CD4-positive, alpha-beta T cell treated with Interleukin-1 beta for 1 hour (primary cell): ENCODE measurements at places on chromosomes 2 and 18.

- no peak for DNase-seq
Observed at GRCh38 chr2:234429265-234429664, 67.6 kb downstream of the ARL4C start.

DNA sequence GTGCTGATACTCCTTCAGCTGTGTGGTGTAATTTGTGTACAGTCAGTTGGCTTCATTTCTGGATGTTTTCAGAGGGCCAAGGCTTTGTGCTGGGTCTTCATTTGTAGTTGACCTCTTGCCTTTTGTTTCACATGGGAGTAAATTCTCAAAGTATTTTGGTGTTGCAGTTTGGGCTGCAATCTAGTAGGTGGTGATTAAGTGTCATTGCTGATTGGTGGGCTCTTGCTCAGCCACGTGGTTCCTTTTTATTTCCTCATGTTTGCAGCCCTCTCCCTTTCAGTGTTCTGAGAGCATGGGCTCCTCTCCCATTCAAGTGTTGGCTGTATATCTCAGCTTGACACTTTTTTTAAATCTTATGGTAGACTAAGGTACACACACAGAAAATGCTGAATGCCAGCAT lies 96.8 kb downstream of the SNTG2 start:
- no peak for DNase-seq

- no peak for DNase-seq
Observed at GRCh38 chr2:608297-608696, 68.9 kb downstream of the TMEM18 start.

DNA sequence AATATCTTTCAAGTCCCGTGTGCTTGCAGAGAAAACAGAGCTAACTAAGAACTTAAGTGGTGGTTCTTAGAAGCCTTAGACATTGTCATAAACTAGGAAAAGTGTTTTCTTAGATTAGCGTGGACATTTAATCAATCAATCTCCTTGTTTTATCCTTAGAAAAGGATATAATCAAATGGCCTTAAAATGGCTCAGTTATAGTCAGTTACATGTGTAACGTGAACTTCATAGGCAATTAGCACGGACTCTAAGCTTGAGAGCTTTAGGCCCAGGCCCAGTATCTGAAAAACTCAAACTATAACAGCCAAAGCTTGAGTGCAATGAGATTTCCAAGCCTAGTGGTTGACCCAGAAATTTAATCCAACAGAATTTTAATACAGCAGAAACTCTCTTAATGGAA lies 43.5 kb upstream of the SP3 start:
- no peak for DNase-seq

DNA sequence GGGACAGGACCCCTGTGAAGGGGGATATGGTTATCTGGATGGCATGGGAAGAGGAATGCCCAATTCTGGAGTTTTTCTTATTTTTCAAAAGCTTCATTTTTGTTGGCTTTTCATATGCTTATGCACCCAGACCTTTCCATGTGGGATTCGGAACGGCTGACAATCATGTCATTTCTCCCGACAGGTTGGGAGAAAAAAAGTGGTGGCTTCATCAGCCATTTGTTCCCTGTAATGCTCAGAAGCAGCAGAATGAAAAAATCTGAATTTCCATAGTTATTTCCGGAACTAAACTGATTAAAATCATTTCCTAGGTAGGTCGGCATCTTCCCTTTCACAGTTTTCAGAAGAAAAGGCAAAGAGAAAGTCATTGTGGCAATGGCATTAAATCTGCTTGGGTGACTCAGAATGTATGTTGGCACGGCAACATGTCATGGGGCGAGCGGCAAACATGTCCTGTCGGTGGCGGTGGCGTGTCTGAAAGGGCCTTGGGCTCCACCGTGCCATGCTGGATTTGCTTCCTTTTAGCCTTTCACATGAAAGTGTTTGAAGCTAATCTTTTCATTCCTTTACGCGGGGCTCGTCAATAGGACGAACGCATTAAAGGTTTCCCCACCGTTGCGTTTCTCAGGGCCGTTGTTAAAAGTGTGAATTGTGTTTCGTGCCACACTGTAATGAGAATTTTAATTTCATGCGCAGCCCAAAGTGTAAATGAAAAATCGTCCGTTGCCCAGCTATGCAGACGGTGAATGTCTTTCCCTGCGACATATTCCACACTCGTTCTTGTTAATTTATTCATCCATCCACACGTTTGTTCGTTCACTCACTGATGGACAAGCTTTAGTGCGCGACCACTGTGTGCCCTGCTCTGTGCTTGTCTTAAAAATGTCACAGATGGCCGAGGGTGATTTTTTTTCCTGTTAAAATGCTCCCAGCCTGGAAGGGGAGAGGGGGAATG lies 18.5 kb downstream of the ACKR3 start:
- DNase-seq, result no peak
